ENCODE measurements at places on chromosomes 11 and 22. TPM values are rescaled to one million over a fixed set of nuclear protein-coding genes. Genes with fewer than 3 reads are reported as not detected.

DNA sequence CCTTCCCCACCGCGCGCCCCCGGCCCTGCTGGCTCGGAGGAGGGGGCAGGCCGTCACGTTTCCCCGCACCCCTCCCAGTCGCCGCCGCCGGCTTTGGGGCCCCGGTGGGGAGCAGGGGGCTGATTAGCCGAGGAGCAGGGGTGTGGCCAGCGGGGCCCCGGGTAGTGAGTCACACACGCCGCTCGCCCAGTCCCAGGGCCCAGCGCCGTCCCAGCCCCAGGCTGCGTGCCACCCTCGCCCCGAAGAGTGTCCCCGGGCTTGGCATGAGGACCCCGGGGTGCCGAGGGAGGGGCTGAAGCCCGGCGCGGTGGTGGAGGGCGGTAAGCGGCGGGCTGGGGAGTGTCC is 34.4 kb downstream of the PRDM11 start:
- H3K4me1 ChIP-seq, result no peaks in the 10 kb centered on the region
- H3K27ac ChIP-seq, result peak overlapping the region; percentile 93
- H3K36me3 ChIP-seq, result peaks cover 22% of the 10 kb centered on the region
- no peak for DNase-seq
- peak overlapping the region; percentile 63 for H3K4me3 ChIP-seq
- no peaks in the 10 kb centered on the region for H3K27me3 ChIP-seq

- no peaks in the 10 kb centered on the region for H3K4me1 ChIP-seq
- no peak for DNase-seq
- H3K4me3 ChIP-seq, result no peak overlapping the region
- no peaks in the 10 kb centered on the region for H3K27me3 ChIP-seq
- H3K27ac ChIP-seq, result no peak overlapping the region
Measured at GRCh38 chr11:130415731-130416529, 12.5 kb downstream of the ADAMTS8 start.

DNA sequence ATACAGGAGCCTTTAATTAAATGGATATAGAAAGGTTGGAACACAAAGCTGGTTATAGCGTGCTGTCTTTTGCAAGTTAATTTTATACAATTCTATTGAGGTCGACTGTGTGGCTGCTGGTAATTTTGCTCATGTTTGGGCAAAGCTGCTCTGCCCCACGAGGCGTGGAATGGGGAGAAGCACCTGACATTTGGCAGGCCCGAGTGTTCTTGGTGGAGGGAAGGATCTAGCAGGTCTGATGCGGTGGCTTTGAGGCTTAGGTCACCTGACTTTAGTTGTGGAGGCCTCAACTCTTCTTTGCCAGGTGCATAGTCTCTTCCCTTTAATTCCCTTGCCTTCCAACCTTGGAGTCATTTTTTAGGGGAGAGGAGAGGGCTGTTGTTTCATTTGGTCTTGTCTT is 97.3 kb downstream of the ZBTB16 start:
- no peaks in the 10 kb centered on the region for H3K27me3 ChIP-seq
- no peak for DNase-seq
- H3K36me3 ChIP-seq, result peaks cover 33% of the 10 kb centered on the region
- H3K4me3 ChIP-seq, result no peak overlapping the region
- peak overlapping the region; percentile 99 for H3K27ac ChIP-seq

Gene DDTL
- 1.0 TPM for total RNA-seq

DNA sequence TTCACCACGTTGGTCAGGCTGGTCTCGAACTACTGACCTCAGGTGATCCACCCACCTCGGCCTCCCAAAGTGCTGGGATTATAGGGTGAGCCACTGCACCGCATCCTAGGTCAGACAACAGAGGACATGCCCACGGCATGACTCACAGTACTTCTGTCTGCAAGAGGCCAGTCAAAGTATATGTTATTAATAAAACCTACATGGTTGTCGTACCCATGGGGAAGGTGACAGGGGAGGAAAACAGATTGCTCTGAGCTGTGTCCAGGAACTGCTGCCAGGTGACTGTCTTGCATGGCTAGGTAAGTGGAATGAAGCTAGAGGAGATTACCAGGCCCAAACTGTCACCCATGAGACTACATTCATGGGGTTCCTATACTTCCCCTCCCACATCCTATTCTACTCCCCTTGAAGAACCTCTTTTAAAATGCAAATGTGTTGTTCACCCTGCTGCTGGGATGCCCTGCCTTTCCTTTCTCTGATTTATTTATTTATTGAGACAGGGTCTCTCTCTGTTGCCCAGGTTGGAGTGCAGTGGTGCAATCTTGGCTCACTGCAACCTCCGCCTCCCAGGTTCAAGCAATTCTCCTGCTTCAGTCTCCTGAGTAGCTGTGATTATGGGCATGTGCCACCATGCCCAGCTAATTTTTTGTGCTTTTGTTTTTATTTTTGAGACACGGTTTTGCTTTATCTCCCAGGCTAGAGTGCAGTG is 2.0 kb upstream of the NLRX1 start:
- no peak for DNase-seq
- no peaks in the 10 kb centered on the region for H3K27me3 ChIP-seq
- H3K36me3 ChIP-seq, result no peaks in the 10 kb centered on the region
- H3K4me1 ChIP-seq, result peaks cover 6% of the 10 kb centered on the region
- H3K27ac ChIP-seq, result no peak overlapping the region

DNA sequence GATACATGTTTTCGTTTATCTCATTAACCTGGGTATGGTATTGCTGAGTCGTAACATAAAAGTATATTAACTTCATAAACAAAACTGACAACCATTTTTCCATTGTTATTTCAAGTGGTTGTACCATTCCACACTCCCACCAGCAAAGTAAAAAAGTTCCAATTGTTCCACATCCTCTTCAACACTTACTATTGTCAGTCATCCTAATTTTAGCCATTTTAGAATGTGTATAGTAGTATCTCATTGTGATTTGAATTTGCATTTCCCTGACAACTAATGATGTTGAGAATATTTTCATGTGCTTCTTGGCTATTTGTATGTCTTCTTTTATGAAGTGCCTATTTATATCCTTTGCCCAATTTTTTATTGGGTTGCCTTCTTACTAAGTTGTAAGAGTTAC is 10.5 kb upstream of the CD3E start:
- no peak overlapping the region for H3K4me3 ChIP-seq
- H3K27ac ChIP-seq, result no peak overlapping the region
- H3K36me3 ChIP-seq, result no peaks in the 10 kb centered on the region
- H3K27me3 ChIP-seq, result no peaks in the 10 kb centered on the region
- DNase-seq, result no peak
- no peaks in the 10 kb centered on the region for H3K4me1 ChIP-seq

GRCh38 chr11:57364851-57365660 is 15.9 kb downstream of the PRG3 start:
- no peaks in the 10 kb centered on the region for H3K27me3 ChIP-seq
- no peaks in the 10 kb centered on the region for H3K4me1 ChIP-seq
- DNase-seq, result no peak
- no peaks in the 10 kb centered on the region for H3K36me3 ChIP-seq

DNA sequence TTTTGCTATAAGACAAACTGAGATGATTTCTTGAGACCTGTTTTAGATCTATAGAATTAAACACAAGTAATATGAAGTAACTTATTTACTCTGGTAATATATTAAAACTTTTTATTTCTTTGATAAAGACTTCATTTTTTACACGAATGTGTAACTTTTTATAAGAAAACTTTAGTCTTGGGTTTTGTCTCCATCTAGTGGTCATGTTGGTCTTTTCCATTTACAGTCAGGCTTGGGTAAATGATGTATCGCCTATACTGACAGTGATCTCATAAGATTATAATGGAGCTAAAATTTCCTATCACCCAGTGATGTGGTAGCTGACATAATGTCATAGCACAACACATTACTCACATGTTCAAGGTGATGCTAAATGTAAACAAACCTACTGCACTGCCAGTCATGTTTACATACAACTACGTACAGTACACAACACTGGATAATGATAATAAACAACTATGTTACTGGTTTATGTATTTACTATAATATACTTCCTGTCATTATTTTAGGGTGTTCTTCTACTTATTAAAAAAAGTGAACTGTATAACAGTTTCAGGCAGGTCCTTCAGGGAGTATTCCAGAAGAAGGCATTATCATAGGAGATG is 7.5 kb upstream of the C11orf97 start:
- no peaks in the 10 kb centered on the region for H3K4me1 ChIP-seq
- DNase-seq, result no peak
- no peak overlapping the region for H3K4me3 ChIP-seq
- H3K27me3 ChIP-seq, result no peaks in the 10 kb centered on the region
- H3K27ac ChIP-seq, result no peak overlapping the region
- H3K36me3 ChIP-seq, result peaks cover 18% of the 10 kb centered on the region

DNA sequence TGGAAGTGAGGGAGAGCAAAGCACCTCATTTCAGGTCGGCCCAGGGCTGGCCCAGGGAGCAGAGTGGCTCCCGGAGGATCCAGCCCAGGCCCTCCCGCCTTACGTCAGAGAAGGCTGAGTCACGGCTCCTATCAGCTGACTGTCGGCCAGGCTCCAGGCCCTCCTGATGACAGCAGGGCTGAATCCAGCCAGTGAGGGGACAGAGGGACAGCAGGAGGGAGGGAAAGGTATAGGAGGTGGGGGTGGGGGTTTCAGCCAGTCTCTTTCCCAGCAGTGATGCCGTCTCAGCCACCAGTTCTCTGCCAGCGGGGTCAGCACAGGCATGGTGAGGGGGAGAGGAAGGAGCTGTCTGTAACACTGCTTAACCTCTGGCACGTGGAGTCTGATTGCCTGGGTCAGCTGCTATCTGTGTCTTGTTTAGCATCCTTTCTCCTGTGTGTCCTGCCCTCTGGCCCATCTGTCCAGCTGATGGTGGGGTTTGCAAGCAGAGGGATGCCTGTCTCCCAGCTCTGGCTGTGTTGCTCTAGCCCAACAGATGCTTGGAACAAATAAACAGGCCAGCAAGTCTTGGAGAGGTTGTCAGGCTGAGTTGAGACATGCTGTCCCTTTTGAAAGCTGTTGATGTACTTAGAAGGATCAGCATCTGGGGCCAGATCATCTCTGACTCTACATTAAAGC is 74.0 kb downstream of the ADAMTS15 start:
- no peaks in the 10 kb centered on the region for H3K27me3 ChIP-seq
- peak; percentile 96 for DNase-seq
- H3K4me3 ChIP-seq, result no peak overlapping the region
- H3K27ac ChIP-seq, result peak overlapping the region; percentile 95
- H3K4me1 ChIP-seq, result peaks cover 52% of the 10 kb centered on the region

Measured in right atrium auricular region (tissue), 2 donors.